Neural crest cell (in vitro differentiated cells): ENCODE measurements at places on chromosomes 5 and 9.

DNA sequence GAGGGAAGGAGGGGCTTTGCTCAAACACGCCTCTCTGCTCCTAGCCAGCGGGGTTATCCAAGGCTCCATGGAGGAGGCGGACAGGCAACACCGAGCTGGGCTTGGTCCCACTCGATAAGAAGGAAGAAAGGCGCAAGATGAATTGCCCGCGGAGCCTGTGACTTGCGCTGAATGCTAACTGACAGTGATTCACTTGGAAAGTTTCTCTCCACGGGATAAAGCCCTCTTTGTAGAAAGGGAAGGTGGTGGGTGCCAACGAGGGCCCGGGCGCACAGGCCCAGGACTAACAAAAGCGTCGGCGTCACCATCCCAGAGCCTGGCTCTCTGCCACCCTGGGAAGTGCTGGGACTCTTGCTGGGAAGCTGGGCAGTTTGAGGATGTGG lies 76.0 kb downstream of the VAV2 start:
- DNase-seq = no peak
- H3K4me1 ChIP-seq = peaks cover 67% of the 10 kb centered on the region
- H3K36me3 ChIP-seq = no peaks in the 10 kb centered on the region
- no peaks in the 10 kb centered on the region for H3K27me3 ChIP-seq

DNA sequence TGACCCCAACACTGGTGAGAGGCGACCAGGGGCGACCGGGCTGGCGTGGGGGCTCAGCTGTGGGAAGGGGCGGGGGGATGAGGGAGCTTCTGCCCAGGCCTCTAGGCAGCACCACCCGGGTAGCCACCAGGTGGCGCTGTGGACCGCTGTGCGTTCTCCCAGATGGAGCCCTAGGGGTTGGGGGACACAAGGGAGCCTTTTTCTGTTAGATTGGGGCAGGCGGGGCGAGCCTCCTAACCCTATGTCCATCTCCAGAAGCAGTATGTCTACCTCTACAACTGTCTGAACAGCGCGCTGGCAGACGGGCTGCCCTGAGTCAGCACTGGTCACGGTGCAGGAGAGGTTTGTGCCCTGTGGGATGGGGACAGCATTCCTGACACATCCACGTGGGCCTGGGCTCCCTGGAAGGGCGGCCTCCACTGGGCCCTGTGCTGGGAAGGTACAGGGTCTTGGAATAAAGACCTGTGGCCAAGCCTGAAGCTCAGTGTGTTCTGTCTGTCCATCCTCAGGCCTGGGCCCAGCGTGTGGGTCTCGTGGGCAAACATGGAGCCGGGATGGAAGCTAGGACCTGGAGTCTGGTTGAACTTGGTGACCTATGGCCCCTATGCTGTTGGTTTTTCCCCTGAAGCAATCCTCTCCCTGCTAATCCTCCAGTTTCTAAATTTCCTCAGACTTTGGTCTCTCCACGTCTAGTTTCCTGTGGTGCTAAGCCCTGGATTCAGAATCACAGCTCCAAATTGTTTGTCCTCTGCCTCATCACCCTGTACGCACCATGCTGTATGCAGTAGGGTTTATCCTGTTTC lies 23.1 kb upstream of the SPTLC1 start:
- no peaks in the 10 kb centered on the region for H3K36me3 ChIP-seq
- peaks cover 45% of the 10 kb centered on the region for H3K27me3 ChIP-seq
- peaks cover 16% of the 10 kb centered on the region for H3K4me1 ChIP-seq
- H3K27ac ChIP-seq = no peak overlapping the region

DNA sequence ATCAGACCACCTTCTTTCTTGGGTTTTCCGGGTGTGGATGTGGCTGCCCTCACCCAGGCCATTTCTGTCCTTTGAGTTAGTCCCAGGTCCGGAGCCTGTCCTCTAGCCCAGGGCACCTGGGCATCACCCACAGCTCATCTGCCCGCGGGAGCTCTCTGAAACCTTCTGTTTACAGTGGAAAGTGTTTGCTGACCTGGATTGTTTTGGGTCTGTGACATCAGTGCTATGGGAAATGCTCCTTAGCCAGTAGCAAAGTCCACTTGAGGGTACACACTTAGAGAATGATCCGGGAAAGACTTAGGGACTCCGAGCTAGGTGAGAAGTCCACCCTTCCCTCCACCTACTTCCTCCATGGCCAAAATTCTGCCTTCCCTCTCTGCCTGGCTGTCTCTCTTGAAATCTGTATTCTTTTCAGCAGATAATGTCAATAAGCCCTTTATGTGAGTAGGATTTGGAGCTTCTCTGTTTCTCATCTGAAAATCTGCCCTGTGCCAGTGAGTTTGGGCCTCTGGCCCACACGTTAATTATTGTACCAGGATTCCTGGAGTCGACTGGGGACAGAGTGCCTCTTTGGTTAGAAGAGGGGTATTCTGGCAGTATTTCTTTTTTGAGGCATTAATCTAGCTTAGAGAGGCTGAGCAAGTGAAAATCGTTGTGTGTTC lies 19.9 kb downstream of the ABLIM3 start:
- DNase-seq = no peak
- no peak overlapping the region for H3K4me3 ChIP-seq
- H3K27me3 ChIP-seq = no peaks in the 10 kb centered on the region

GRCh38 chr5:155024015-155024414 lies 10.5 kb downstream of the KIF4B start:
- no peak overlapping the region for H3K4me3 ChIP-seq
- no peak for DNase-seq
- H3K36me3 ChIP-seq = no peaks in the 10 kb centered on the region
- no peaks in the 10 kb centered on the region for H3K4me1 ChIP-seq

- no peaks in the 10 kb centered on the region for H3K27me3 ChIP-seq
- no peak overlapping the region for H3K4me3 ChIP-seq
- no peak overlapping the region for H3K27ac ChIP-seq
- DNase-seq = no peak
- H3K36me3 ChIP-seq = peaks cover 3% of the 10 kb centered on the region
Observed at GRCh38 chr9:95297316-95297715, 20.2 kb downstream of the FANCC start.

DNA sequence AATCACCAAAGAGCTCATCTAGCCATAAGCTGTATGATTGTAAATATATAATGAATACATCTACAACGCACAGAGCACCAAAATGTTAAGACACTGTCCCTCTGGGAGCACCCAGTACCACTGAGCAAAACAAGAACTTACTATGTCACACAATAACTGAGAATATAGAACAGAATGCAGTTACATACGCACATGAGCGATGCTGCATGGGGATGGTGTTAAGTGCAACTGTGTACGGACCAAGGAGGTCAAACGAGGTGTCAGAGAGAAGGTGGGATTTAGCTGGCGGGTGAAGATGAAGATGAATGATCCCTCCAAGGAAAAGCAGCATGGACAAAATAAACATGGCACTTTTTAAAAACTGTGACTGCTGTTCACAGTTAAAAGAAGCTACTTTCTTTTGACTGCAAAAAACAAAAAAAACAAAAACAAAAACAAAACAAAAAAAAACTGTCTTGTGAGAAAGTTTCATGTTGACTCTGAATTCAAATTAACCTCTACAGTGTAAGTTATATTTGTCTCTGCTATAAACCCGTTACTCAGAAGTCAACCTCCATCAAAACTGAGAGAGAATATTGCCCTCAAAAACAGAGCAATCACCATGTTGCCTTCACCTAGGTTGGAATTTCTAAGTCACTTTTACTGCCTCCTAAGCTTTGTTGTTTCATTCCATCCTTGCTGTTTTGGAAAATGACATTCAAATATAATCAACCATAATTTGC lies 169.6 kb upstream of the GNA14 start:
- DNase-seq = no peak
- H3K27me3 ChIP-seq = no peaks in the 10 kb centered on the region
- no peak overlapping the region for H3K4me3 ChIP-seq
- no peak overlapping the region for H3K27ac ChIP-seq
- peaks cover 23% of the 10 kb centered on the region for H3K4me1 ChIP-seq

DNA sequence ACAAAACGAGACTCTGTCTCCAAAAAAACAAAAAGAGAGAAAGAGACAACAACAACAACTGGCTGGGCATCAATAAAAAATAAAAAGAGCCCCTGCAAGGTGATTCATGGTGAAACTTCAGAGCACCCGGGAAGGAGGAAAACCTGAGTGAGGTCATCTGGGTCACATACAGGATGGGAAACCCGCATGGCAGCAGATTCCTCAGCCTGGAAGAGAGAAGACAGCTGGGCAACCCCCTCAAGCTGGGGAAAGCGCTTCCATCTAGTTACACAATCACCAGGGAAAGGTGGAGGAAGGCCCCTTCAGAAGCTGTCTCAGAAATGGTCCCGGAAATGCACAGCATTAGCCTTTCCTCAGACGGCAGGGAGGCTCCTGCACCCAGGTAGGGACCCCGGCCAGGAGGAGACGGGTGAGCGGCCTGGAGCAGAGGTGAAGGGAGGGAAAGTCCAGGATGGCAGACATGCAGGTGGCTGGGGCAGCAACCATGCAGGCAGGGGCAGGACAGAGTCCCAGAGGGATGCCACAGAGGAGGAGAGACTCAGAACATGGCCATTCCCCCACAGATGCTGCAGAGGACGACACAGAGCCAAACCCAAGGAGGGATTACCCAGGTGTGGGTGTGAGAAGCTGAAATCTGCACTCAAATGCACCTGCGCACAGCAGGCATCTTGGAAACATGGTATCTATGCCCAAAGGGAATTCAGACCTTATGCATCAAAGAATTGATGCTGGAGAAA lies 29.4 kb downstream of the CAMSAP1 start:
- peaks cover 41% of the 10 kb centered on the region for H3K4me1 ChIP-seq
- H3K27ac ChIP-seq = no peak overlapping the region
- H3K4me3 ChIP-seq = no peak overlapping the region

DNA sequence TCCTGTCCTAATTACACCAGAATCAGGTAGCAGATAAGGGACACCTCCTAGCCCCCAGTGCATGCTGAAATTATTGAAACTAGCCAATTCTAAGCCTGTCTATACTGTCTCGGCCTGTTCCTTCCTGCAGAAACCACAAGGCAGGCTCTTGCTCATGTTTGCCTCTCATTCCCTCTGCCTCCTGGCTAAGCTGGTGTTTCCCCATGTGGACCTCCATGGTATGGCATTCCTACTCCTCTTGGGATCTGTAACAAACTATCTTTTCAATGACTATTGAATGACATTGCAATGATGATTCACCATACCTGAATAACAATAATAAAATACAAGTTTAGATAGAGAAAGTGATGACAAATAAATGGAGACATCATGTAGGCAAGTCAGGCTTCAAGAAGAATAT lies 35.6 kb upstream of the ADAMTS16 start:
- DNase-seq = no peak
- H3K27ac ChIP-seq = no peak overlapping the region
- no peaks in the 10 kb centered on the region for H3K36me3 ChIP-seq
- no peak overlapping the region for H3K4me3 ChIP-seq
- no peaks in the 10 kb centered on the region for H3K4me1 ChIP-seq

- no peak overlapping the region for H3K4me3 ChIP-seq
- H3K36me3 ChIP-seq = peaks cover 5% of the 10 kb centered on the region
- no peak overlapping the region for H3K27ac ChIP-seq
- peak; percentile 87 for DNase-seq
- H3K27me3 ChIP-seq = peaks cover 33% of the 10 kb centered on the region
- peaks cover 15% of the 10 kb centered on the region for H3K4me1 ChIP-seq
Observed at GRCh38 chr5:923281-923873, 30.7 kb downstream of the TRIP13 start.

GRCh38 chr9:82968816-82969215 lies 94.1 kb downstream of the RASEF start:
- no peaks in the 10 kb centered on the region for H3K4me1 ChIP-seq
- H3K27me3 ChIP-seq = no peaks in the 10 kb centered on the region
- no peaks in the 10 kb centered on the region for H3K36me3 ChIP-seq

- H3K27ac ChIP-seq = no peak overlapping the region
- H3K36me3 ChIP-seq = no peaks in the 10 kb centered on the region
- no peak for DNase-seq
- H3K4me1 ChIP-seq = no peaks in the 10 kb centered on the region
- peaks cover 2% of the 10 kb centered on the region for H3K27me3 ChIP-seq
Observed at GRCh38 chr5:159342840-159343239, 12.6 kb upstream of the IL12B start.

DNA sequence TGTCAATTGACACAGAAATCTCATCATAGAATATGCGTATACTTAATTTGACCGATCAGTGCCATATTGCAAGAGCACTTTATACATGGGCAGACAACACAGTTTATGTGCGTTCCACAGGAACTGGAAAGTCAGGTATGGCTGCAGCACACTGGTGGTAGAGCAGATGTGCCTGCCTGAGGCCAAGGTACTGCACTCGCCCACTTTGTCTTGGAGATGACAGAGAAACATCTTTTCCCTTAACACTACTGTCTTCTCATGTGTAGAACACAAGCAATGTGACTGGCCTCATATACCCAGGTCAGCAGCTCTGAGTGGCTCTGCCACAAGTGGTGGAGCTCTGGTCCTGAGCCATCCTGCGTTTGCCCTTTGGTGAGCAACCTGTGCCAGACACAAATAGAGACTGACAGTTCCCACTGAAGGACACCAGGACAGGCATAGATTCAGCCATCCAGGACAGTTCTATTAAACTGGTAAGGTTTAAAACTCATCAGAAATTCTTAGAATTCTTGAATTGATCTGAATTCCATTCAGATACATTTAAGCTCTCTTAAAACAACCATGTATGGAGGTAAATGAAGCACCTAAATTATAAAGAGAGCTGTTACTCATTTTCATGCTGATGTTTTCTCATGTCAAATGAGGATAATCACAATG lies 21.0 kb upstream of the PPP2CA start:
- H3K4me1 ChIP-seq = peaks cover 5% of the 10 kb centered on the region
- H3K27me3 ChIP-seq = no peaks in the 10 kb centered on the region
- H3K27ac ChIP-seq = no peak overlapping the region

DNA sequence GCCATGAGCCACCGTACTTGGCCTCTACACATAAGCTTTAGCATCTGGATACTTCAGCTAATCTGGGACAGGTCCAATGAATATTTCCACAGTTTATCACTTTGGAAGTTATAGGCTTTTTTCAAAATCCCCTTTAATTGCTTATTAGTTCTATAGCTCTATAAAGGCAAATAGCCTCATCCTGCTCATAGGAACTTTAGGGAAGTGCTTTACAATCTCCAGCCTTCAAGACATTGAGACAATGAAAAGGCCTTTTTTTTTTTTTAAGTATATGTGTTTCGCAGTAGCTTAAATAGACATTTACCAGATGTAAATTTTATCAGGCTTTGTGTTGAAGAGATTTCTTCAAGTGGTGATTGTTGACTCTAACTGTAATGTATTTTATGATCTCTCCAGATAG lies 224.2 kb downstream of the ARL15 start:
- H3K36me3 ChIP-seq = peaks cover 4% of the 10 kb centered on the region
- no peak overlapping the region for H3K4me3 ChIP-seq
- no peak overlapping the region for H3K27ac ChIP-seq
- no peak for DNase-seq
- H3K4me1 ChIP-seq = peaks cover 14% of the 10 kb centered on the region

DNA sequence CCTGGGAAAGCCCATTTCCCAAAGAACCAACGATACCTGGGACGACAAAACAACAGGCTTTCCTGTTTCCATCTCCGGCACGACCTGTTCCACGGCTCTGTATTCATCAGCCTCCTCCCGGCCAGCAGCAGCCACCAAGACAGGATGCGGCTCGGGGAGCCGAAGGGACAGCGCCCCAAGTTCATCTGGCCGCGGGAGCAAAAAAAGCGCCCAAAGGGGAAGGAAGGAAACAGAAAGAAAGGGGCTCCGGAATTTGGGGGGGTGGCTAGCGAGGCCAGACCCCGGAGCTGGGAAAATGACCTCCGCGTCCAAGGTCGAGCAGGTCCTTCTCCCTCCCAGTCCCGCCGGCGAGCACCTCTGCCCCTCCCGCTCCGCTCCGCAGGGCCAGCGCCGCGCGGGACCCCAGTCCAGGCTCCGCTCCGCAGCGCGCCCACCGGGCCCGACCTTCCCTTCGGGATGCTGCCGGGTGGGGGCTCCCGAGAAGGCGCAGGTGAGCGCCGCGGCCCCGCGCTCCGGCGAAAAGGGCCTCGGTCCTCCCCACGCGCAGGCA lies 608 bp downstream of the ELOVL7 start:
- no peaks in the 10 kb centered on the region for H3K36me3 ChIP-seq
- DNase-seq = peak; percentile 1
- no peak overlapping the region for H3K27ac ChIP-seq
- H3K4me1 ChIP-seq = peaks cover 13% of the 10 kb centered on the region
